ENCODE measurements at places on chromosomes 4 and X.

DNA sequence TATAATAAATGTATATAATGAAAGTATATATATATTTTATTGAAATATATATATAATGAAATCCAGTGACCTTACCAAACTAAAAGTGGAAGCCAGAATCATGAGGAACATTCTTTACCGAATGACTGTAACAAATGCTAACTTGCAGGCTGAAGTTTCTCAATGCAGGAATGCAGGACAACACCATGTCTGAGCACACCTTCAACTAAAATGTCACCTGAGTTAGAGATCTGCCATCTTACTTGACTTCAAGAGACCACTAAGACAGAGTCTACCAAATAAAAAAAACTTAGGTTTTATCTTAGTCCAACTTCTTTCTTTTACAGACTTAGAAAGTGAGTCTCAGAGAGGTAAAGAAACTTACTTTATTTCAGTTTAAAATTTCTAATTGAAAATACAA lies 176.2 kb downstream of the FSTL5 start:
- no peak for DNase-seq

DNA sequence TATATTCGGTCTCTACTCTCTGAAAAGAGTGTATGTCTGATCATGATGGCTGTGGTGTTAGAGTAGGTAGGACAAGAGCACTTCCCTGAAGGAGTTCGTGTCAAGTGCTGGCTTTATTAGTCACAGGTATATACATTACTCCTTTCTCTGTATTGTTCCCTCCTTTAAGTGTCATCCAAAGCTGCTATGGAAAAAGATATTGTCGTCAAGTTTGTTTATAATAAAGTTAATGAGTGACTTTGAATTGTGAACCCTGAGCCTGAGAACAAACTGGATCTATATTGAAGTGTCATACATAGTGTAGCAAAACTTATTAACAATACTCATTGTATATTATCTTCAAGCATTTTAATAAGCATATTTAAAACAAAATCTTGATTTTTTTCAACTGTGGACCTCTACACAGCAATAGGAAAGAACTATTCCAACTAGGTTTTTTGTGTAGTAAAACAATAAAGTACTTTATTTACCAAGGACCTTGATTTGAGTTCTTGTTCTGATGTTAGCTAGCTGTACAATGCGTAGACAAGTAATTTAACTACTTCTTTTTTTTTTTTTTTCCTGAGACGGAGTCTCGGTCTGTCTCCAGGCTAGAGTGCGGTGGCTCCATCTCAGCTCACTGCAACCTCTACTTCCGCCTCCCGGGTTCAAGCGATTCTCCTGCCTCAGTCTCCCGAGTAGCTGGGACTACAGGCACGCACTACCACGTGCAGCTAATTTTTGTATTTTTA lies 177.7 kb downstream of the RAPGEF2 start:
- DNase-seq, result no peak

- no peak for DNase-seq
These were observed 134.3 kb downstream of the AMELX start for GRCh38 chrX:11427453-11428071.

DNA sequence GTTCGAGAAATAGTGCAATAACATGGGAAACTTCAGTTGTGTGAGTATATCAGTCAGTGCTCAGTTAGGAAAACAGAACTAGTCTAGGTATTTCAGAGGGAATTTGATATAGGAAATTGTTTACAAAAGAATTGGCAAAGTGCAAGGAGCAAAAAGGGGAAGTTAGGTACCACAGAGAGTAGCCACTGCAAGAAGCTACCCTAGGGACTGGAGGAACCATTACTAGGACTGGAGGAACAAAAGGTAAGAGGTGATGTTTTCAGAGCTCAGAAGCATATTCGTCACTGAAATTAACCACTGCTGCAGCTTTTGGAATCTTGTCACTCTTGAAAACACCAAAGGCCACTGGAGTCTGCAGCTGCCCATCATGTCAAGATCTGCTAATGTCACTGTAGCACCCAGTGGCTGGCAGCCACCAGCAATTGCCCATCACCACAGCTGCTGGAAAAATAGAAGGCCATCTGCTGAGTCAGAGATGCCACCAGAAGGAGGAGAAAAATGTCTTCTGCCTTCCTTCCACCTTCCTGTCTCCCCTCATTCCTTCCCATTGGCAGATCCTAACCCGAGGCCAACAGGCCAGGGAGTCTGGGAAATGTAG lies 160.6 kb upstream of the RPS6KA3 start:
- no peak for DNase-seq

- no peak for DNase-seq
These were observed 487 bp downstream of the HMGB2 start for GRCh38 chr4:173333658-173334084.

GRCh38 chrX:153477364-153477857 lies 7.0 kb upstream of the HAUS7 start:
- no peak for DNase-seq

DNA sequence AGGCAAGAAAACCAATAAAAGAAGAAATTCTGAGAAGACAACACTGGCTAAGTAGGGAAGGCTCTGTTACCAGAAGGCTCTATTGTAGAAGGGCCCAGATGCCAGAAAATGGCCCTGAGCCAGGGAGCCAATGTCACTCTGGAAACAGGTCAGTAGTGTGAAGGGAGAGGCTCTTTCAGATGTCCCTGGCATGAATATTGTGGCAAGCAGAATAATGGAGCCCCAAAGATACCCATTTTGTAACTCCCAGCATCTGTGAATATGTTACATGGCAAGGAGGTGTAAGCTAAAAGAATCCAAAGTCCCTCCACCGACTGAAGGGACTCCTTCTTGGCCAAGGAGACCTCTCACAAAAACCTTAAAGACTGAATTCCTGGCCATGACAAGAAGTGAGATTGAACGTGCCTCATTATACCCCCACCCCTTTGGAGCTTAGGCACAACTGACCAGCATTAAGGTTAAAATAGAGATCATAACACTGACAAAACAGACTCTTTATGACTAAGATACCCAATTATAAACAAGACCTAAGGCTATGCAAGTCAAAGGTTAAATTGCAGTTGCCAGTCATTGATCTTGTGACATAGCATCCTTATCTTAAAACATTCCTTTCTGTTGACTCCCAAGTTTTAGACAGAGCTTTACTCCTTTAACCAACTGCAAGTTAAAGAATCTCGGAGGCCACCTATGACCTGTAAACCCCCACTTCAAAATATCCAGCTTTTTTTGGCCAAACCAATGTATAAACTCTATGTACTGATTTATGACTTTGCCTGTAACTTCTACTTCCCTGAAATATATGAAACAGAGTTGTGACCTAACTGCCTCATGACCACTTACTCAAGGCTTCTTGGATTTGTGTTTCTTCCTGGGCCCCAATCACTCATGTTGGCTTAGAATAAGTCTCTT lies 42.2 kb upstream of the SMIM10 start:
- no peak for DNase-seq

DNA sequence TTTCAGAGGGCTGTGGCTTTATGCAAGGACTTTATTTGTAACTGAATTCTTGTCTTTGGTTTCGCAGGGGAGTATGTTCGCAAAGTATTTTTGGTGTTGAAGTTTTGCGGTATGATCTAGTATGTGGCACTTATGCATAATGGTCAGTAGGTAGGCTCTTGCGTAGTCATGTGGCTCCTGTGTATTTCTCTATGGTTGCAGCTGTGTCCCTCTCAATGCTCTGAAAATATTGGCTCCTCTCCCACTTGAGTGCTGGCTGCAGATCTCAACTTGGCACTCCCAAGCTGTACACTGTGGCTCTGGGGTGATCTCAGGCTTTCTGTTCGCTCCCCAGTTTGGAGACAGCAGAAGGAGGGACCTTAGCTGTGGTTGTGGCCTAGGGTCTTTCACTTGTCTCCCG lies 24.8 kb downstream of the ARMCX5 start:
- no peak for DNase-seq

DNA sequence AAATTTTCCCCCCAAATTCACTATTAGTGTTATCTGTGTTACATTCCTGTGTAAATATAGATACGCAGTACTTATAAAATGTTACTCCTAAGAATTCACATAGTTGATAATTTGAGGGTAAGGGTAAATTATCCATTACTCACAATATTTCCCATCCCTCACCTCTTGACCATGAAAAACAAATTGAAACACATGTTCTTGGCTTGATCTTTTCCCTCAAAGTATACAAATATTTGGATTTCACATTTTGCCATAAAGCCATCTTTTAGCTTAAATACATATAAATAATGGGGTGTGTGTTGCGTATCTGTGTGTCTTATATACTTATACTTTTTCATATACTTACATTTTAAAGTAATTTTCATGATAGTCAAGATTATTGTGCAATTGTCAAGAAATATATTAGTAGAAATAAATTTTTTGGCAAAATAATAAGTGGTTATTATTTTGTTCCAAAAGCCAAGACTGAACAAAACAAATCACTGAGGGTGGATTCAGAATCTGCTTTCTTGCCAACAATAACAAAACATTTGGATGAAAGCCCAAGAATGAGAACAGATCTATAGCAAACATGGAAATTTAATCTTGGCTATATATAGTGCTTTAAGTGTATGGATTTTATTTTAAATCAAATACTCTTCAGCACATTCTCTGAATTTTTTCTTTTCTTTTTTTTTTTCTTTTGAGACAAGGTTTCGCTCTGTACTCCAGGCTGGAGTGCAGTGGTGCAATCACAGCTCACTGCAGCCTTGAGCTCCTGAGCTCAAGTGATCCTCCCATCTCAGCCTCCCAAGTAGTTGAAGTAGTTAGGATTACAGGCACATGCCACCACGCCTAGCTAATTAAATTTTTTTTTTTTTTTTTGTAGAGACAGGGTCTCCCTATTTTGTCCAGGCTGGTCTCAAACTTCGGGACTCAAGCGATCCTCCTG lies 48.5 kb upstream of the PRSS48 start:
- DNase-seq, result no peak

DNA sequence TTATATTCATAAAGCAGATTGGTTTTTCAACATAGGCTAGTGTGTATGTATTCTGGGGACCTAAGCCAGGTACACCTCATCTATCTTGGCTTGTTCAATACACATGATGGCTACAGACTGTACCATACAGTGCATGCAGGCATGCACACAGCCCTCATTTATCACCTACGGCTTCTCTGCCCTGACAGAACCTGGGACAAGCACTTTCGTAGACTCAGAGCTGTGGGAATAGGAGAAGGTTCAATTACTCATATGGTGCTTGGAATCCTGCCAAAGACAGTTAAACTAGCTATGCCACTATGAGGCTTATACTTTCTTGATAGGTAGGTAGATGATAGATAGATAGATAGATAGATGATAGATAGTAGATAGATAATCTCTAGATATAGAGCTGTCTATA lies 457.2 kb downstream of the GALNTL6 start:
- DNase-seq, result no peak

DNA sequence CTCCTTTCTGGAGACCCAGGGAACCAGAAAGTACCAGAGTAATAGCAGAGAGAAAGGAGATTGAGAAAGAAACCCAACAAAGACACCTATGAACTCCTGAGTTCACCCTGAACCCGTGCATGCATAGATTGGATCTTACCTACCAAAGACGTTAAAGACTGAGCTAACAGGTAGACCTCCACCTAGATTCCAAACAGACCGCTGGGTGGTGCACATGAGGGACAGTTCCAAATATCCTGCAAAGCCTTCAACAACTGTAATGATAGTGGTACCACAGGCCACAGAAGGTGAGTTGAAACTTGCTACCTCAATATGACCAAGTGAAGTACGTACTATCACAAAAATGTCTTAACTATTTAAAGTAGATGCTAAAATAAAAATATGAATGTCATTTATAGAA lies 34.0 kb upstream of the NR0B1 start:
- DNase-seq, result no peak

DNA sequence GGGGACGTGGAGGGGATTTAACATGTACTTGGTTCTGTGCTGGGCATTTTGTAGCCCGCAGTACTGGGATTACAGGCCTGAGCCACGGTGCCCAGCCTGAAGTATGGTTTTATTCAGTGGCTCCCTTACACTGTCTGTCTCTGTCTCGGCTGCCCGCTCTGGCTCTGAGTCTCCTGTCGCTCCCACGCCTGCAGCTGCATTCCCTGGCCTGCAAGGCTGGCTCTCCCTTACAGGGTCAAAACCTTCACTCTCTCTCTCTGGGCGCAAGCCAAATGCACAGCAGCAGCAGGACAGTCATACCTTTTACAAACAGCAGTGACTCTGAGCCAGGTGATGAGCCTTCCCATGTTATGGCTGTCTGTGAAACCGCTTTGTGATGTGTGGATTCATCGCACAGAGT lies 72.1 kb downstream of the HTRA3 start:
- no peak for DNase-seq

DNA sequence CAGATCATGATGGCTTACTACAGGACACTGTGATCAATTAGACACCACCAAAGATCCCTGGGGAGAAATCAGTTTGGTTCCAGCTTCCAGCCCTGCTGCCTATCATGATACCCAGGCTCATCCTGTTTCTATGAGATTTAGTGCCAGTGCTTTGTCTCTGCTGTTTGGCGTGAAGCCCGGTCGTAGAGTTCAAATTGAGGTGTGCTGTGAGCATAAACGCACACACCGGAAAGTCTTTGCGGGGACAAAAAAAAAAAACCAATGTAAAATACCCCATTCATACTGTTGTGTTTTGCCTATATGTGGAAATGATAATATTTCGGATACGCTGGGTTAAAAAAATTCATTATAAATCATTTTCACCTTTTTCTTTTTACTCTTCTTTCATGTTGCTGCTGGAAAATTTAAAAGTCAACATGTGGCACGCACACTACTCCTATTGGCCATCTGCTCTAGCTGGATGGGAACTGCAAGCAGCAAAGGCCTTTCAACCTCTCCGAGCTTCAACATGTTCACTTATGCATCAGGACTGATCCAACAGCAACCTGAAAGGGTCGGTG lies 607 bp upstream of the DKC1 start:
- DNase-seq, result no peak

DNA sequence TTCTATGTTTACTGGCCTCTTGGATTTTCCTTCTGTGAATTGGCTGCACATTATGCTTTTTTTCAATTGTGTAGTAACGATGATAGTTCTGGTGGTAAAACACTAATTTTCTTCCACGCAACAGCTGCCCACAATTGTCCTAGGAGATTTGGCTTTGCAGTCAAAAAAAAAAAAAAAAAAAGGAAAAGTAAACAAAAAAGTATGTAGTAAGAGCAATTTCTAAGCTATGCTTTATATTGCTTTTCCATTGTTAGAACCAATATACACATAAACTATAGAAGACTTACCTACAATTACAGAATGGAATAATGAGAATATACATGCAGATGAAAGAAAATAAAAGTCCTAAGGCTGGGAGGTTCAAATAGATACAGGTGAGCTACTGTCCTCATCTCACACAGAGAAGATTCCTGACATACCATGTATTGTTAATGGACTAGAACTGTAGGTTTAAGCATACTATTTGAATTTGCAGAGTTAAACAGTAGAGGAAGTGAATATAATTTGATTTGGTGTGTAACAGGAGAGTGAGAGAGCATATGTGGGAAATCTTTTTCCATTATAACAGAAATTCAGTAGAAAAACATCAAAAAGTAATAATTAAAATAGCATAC lies 976.2 kb downstream of the RAB28 start:
- DNase-seq, result no peak

DNA sequence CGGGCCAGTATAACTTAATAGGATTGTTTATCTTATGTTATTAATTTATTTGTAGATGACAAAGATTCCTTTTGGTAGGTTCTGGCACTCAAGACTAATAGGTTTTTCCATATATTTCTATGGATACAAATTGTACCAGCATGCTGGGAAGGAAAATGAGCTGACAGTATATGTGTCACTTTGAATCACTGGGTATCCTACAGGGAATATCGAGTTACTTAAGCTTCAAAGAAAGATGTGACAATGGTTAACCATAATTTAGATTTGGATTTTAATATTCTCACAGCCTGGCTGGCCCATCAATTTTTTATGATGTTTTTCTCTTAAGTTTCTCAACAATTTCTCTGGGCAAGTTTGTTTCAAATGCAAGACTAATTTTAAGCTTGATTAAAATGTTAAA lies 498.8 kb upstream of the FTHL17 start:
- no peak for DNase-seq

GRCh38 chr4:187065396-187065795 lies 341.7 kb upstream of the FAT1 start:
- DNase-seq, result no peak

Data from activated CD4-positive, alpha-beta T cell treated with anti-CD3 and anti-CD28 coated beads for 1 hour (primary cell).